ENCODE measurements at places on chromosomes 7 and 10.

GRCh38 chr7:52863652-52864051 lies 171.8 kb upstream of the POM121L12 start:
- no peak for DNase-seq

DNA sequence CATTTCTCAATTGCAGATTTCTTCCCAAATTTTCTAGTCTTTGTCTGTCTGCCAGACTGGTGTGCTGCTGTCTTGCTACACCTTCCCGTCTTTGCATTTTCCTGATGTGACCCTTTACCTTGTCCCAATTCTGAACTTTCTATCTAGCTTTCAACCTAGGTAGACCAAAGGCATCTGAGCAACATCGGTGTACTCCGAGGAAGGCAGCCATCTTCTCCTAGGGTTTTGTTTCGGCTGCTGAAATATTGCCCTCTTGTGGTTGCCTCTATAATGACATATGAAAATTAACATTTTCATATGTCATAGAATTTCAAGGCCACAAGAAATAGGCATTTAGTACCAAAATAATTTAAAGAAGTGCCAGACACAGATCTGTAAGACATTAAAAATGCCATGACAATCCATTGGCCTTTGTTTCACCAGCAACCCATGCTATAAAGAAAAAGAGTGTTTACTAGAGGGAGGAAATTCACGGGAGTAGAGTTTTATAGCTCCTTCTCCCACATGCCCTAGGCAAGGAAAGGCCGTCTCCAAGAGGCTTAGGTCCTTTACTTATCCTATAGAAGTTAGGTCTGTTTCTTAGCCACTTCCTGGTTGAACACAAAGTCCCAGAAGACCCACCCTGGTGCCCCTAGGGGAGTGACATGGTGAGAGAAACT lies 23.4 kb downstream of the OR9A2 start:
- peak; percentile 15 for DNase-seq

- DNase-seq = no peak
Observed at GRCh38 chr10:129541200-129541599, 74.2 kb downstream of the MGMT start.

DNA sequence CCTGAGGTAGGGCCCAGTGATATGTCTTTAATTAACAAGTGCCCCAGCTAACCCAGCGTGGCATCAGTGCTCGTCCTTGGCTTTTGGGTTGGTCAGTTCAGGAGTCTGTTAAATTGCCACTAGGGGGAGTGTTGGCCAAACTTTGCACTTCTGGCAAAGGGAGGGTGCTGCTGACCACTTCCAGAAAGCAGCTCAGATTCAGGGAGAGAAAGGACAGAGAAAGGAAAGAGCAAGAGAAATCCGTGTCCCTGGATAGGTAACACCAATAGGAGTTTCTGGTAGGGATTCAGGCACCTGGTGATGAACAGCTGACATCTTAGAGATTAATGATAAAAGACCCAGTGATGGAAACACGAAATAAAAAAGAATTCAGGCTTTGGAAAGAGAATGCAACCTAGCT lies 243.1 kb upstream of the AOAH start:
- DNase-seq = no peak

GRCh38 chr7:50495746-50496145 lies 45.6 kb upstream of the FIGNL1 start:
- DNase-seq = no peak

- DNase-seq = no peak
Observed at GRCh38 chr10:49746626-49747302, 15.4 kb downstream of the OGDHL start.

Measured in activated naive CD8-positive, alpha-beta T cell treated with anti-CD3 and anti-CD28 coated beads for 36 hours (primary cell).